ENCODE measurements at places on chromosomes 2 and 18.
A peak's percentile ranks its signal among the peaks of the same experiment; 100 is the strongest.

GRCh38 chr18:2976218-2977132, 36.5 kb downstream of the LPIN2 start:
- DNase-seq = no peak

DNA sequence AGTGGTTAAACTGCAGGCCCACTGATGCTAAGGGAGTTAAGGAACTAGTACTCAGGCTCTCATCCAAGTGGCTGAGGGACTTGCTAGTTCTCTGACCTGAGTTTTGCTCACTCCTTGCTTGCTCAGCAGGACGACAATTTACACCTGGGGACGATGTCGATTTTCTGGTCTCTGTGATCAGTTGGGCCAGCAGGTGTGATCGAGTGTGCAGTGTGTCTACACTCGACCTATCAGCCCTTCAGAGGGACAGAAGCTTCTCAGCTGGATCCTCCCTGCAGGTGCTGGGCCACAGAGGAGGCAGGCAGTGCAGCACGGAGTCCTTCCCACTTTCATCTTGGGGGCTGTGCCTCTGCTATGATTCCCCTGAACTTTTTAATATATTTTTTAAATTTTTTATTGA, 71.5 kb downstream of the KCNS3 start:
- no peak for DNase-seq

DNA sequence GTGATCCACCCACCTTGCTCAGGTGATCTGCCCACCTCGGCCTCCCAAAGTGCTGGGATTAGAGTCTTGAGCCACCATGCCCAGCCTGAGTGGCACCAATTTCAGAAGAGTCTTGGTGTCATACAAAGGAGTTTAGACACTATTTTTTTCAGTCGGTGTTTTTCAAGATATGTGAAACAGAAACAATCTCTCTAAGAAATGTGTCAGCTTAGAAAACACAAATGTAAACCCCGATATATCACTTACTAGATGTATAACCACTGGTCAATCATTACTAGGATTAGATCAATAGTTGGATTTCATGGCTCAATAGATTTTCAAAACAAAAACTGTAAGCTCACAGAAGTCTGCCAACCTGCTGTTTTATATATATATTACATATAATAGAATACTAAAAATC, 67.2 kb upstream of the FRZB start:
- no peak for DNase-seq

GRCh38 chr2:38685116-38685735, 19.3 kb downstream of the GALM start:
- no peak for DNase-seq

DNA sequence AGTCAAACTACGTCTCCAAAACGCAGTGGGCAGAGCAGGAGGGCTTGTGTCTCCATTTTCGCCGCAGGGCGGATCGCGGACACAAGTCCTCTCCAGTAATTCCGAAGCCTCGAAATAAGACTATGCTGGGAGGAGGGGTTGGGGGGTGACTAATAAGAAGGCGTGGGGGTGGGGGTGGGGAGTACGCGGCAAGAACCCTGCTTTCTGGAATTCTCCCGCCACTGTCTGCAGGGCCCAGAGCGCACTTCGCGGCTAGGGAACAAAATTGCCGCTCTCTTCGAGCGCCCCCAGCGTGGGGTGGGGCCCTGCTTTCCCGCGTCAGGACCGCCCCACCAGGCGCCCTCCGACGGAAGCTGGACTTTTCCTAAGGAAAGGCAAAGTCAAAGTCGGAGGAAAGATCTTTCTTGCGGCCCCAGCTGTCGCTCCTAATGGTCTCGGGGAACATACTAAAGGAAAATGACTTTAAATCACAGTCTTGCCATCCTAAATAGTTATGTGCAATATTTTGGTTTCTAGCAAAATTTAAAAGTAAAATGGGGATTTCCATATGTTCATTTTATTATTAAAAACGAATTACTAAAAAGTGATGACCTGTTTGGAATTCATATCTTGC, 11.9 kb downstream of the NR4A2 start:
- DNase-seq = no peak

GRCh38 chr2:81061016-81061415, 756.5 kb upstream of the LRRTM1 start:
- DNase-seq = no peak

DNA sequence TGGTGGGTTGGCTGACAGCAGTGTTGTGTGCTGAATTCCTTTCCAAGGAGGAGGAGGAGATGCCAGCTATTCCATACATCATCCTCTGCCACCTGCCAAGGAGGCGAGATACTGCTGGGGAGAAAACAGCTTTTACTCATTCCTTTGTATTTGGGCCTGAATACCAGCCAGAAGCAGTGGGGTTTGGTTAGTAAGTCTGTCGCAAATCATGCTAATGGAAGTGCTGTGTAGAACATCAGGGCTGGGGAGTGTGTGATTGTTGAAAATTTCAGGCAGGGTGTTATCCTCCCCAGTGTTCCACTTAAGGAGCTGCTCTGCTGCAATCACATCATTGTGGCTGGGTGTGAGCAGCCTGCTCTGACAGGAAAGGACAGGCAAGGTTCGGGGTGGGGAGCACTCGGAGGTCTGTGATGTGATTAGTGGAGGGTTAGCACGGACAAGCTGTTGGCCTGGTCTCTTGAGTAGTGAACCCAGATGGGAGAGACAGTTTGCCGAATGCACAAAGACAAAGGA, 128.2 kb upstream of the DLX2 start:
- no peak for DNase-seq

- DNase-seq = no peak
Measured at GRCh38 chr2:85787282-85787980, 33.6 kb downstream of the ATOH8 start.

GRCh38 chr2:172215936-172216335, 113.2 kb upstream of the DLX2 start:
- no peak for DNase-seq

- DNase-seq = peak; percentile 14
Measured at GRCh38 chr2:46776687-46777327, 138.8 kb downstream of the MCFD2 start.

GRCh38 chr2:142286618-142287017, 155.8 kb upstream of the LRP1B start:
- no peak for DNase-seq

DNA sequence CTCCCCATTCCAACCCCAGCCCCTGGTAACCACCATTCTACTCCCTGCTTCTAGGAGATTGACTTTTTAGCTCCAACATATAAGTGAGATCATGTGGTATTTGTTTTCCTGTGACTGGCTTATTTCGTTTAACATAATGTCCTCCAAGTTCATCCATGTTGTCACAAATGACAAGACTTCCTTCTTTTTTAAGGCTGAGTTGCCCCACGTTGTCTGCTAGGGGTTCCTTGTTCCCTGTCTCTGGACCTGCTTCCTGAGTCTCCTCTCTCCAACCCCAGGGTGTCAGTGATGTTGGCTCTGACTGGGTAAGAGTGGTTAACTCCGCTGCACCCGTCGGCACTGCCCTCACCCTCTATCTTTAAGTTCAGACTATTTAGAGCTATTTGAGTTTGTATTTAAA, 175.2 kb downstream of the SH3RF3 start:
- DNase-seq = no peak

- no peak for DNase-seq
Measured at GRCh38 chr18:24731981-24732380, 271.5 kb downstream of the HRH4 start.

DNA sequence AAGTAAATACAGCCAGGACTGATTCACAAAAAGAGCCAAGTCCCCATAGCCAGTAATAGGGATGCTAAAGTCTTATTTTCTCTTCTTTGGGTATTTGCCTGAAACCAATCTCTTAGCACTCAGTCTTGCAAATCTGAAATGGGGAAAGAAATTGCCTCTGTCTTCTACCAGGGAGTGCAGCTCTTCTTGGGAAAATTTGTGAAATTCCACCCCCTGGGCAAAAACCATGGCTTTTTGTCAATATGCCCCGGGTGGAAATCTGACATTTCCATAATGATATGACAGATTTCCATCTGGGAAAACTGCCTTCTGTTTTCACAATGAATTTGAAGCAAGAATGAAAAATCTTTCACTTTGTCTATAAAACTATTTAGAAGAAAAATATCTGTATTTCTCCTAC, 628.1 kb downstream of the BCL11A start:
- no peak for DNase-seq

DNA sequence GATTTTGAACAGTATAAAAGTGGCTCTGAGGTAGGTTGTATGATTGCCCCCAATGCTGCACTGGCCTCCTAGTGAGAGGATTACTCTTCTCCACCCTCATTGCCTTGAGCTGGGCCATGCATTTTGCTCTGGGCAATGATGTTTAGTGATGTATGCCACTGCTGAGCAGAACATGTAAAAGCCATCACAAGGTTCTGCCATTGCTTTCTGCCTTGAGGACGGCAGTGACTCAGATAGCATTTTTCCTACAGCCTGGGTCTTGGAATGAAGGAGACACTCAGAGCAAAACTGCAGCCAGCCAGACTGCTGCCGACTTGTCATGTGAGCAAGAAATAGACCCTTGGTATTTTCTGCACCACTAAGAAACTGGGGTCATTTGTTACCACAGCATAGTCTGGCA, 27.6 kb downstream of the GPATCH11 start:
- no peak for DNase-seq

- DNase-seq = no peak
Measured at GRCh38 chr2:85527787-85528186, 11.2 kb upstream of the MAT2A start.

GRCh38 chr2:120939595-120940318, 204.1 kb downstream of the GLI2 start:
- no peak for DNase-seq

GRCh38 chr18:64618390-64618789, 469.5 kb upstream of the LINC00305 start:
- DNase-seq = no peak

DNA sequence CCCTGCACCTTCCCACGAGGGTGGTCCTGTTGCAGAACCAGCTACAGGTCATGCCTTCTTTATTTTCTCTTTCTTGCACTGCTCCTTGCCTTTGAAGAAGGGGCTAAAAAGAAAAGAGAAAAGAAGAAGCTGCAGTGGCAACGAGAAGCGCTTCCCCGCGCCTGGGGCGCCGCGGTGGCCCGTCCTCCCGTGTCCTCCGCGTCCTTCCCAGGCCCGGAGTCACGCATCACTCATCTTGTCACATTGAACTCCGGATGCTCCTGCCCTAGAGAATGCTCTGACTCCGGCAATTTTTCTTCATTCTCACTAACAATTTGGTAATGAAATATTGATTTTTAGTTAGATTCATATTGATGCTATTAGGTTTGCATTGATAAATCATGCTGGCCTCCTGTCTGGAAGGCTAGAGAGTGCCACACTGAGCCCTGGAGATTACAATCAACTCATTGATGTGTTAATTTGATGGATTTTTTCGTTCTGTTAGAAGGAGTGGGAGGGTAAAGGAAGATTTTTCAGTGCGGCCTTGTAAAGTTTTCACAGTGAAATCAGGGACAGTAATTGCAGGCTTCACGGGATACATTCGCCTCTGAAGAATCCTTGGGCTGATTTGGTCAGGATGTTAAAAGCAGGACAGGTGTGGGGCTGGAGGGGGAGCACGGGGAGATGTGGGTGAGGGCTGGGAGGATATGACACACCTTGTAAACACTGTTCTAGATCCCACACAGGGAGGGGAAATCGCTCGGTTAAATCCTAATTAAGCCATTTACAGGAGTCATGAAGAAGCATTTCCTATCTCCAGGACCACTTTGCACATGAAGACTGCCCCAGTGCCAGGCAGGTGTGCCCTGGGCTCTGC, 349.3 kb downstream of the ZNF516 start:
- DNase-seq = no peak

DNA sequence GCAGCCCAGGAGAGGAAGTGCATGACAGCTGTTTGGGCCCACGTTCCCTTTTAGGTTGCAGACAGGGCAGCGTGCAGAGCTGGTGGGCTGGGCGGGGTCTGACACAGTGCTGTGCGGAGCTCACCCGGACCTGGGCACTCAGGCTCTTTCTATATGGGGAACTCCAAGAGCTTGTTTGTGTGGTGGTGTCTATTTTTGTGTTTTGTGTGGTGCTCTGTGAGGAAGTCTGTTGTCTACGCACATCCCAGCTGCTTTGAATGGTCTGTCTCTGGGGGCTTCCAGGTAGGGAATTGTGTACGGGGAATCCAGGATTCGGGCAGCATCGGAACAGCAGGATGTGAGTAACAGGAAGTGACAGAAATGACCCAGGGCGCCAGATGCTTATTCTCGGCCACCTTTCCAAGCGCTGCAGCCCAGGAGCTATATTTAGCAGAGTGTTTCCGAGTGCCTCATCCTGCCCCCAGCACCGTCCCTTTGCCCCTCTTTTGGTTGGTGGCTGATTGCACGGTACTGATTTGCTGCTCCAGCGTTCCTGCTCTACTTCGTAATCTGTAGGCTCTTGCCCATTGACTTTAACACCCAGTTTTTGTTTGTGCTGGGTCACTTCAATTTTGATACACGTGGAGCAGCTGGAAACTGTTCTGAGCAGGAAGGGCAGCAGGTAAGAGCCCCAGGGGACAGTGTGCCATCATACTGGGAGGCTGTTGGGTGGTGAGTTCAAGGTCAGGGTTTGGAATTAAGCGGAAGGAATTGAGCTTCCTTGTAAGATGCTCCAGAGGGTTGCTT, 64.7 kb downstream of the DGKD start:
- DNase-seq = no peak

DNA sequence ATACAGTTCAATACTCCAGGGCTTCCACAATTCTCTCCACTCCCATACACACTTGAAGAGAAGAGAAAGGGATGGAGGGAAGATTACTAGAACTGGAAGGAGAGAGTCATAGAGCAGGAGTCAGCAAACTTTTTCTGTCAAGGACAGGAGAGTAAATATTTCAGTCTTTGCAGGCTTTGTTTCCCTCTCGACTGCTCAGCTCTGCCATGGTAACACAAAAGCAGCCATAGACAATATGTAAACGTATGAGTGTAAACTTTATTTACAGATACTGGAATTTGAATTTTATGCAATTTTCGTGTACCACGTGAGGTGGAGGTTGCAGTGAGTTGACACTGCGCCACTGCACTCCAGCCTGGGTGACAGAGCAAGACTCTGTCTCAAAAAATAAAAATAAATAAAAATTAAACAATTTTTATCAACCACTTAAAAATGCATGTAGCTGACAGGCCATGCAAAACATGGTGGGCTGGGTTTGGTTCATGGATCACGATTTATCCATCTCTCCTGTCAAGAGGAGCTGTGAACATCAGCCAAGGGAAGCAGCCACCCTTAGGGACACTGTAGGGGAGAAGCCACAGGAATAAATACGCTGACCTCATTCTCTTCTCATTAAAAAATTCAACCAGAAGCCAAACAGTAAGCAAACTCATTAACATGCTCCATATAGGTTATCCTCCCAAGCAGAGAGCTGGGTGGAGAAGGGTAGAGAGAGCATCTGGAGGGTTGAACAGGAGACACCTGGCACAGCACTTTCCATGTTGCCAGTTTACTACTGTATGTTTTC, 266.4 kb upstream of the FN1 start:
- no peak for DNase-seq

GRCh38 chr2:21469564-21469963, 345.8 kb downstream of the TDRD15 start:
- DNase-seq = no peak

GRCh38 chr2:173252581-173252980, 102.1 kb upstream of the CDCA7 start:
- DNase-seq = no peak

DNA sequence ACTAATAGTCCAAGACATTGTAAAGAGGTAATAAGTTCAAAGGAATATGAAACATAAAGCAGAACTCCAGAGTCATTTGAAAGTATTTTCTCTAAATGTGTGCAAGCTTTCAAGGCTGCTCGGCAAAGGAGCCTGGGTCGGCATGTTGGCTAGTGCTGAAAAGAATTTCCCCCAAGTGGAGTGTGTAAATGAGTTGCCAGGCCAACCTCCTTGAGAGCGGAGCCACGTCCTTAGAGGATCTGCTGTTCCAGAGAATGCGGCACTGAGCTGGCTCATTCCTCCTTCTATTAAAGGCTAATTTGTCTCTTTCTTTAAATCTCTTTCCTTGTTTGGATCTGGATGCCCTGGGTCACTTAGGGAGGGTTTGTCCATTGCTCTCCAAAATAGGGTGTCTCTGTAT, 127.5 kb downstream of the RDH14 start:
- no peak for DNase-seq
